ENCODE measurements at places on chromosomes 12 and 14.
A peak's percentile ranks its signal among the peaks of the same experiment; 100 is the strongest.

DNA sequence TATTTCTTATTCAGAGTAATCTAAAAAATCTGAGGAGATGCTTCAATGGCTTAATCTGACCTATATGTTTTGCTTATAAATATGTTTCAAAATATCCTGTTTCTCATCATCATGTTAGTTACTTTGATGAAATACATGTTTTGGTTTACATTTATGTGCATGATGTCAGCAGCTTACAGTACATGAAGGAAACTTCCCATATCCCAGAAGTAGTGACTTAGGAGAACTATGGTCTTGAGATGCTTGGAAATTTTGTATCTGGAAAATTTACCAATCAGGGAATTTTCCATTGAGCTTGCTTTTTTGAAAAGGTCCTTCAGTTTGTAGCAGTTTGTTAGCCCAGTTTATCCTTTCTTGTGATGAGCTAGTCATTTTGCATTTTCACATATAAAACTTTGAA is 73.3 kb downstream of the RASSF8 start:
- no peak for DNase-seq

GRCh38 chr12:70283232-70283631 is 40.0 kb downstream of the CNOT2 start:
- DNase-seq, result no peak

GRCh38 chr12:40248585-40249297 is 23.9 kb downstream of the LRRK2 start:
- DNase-seq, result no peak

GRCh38 chr12:3130057-3130830 is 53.1 kb downstream of the TSPAN9 start:
- no peak for DNase-seq

DNA sequence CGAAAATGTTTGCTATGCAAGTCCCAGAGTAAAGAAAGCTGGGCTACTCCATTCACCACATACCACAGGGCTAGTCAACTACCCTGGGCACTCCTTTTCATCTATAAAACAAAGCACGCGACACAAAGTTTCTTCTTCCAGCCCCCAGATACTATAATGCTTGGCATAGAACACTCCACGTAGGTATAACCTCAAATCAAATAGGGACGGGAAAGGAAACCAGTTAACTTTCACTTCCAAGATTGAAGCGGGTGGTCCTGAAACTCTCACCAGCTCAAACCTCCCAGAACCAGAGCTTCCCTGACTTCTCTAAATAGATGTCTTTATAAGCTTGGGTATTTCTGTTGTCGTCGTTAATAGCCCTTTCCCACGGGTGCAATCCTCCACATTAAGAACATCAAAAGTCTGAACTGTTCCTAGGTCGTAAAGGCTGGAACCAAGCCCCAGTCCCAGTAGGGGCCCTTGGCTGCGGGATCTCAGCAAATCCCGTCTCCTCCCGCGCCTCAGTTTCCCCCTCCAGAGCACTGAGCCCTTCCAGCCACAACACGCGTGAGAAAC is 647 bp downstream of the LGMN start:
- DNase-seq, result no peak

DNA sequence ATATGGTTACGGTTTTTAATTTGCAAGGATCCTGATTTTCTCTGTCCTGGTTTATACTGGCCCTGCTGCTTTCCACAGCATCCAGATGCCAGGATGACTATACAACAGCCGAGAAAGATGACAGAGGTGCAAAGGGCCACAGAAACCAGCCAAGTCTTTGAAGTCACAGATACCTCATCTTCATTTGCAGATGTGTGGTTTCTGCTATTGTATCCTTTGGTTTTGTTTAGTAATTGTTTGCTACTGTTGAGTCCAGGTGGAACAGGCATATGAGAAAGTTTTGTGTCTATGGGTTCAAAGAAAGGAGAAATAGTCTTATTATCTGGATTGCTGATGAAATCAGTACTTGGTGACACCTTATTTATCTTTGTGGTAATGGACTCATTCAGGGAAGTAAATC is 17.3 kb upstream of the KLHL42 start:
- DNase-seq, result no peak

GRCh38 chr14:100731011-100731670 is 4.4 kb downstream of the DLK1 start:
- no peak for DNase-seq

GRCh38 chr12:67439611-67440010 is 170.5 kb downstream of the CAND1 start:
- DNase-seq, result no peak

DNA sequence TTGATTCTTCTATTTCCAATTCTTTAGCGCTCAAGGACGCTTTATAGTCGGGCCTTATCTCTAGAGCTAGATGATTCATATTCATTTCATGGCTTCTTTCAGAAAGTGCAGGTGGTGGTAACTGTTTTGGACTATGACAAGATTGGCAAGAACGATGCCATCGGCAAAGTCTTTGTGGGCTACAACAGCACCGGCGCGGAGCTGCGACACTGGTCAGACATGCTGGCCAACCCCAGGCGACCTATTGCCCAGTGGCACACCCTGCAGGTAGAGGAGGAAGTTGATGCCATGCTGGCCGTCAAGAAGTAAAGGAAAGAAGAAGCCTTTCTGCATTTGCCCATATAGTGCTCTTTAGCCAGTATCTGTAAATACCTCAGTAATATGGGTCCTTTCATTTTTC is 241.9 kb downstream of the PAWR start:
- no peak for DNase-seq

DNA sequence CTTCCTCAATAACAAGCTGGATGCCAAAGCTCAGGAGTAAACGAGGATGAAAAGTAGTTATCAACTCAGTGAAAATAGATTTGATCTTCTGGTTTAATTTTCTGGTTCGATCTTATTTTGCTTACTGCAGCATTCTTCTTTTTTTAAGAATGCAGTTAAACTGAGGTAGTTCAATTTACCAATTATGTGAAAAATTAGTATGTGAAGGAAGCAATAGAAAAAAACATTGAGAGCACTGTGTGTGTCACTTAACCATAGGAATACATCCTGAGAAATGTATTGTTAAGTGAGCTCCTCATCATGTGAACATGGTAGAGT is 111.4 kb upstream of the TSPAN8 start:
- no peak for DNase-seq

GRCh38 chr12:96335270-96335669 is 65.0 kb downstream of the CDK17 start:
- no peak for DNase-seq

DNA sequence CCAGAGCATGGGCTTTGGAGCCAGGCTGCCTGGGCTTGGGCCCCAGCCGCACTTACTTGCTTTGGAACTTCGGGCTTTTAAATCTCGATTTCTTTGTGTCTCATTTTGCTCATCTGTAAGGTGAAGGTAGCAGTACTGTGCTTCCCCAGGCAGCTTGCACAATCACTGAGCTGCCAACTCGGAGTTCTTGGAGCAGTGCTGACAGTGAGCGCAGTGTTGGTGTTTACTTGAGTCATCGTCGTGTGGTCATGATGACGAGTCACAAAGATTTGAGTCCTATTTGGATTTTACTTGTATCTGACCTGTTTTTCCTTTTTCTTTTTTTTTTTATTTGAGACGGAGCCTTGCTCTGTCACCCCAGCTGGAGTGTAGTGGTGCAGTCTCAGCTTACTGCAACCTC is 31.3 kb upstream of the ATF1 start:
- DNase-seq, result no peak

GRCh38 chr14:30896435-30896834 is 22.1 kb downstream of the COCH start:
- DNase-seq, result no peak

GRCh38 chr12:115934046-115934445 is 343.4 kb downstream of the MED13L start:
- no peak for DNase-seq

GRCh38 chr12:104790296-104791125 is 167.6 kb downstream of the SLC41A2 start:
- peak; percentile 67 for DNase-seq

GRCh38 chr12:93894391-93895088 is 217.4 kb downstream of the CRADD start:
- DNase-seq, result peak; percentile 8

DNA sequence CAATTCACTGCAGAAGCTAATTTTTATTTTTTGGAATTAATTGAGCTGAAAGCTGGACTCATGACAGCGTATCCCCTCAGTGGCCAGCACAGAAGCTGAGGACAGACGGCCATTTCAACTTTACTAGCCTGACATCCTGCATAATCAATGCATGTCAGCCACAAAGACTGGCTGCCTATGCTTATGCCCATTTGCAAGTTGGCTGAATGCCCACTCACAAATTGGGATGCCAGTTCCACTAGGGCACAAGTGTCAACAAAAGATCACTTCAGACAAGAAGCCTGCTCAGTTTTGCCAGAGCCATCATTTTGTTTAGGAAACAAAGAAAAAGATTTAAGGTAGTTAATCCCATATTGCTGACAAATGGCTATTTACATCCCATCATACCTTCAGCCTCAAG is 417.6 kb downstream of the NOVA1 start:
- no peak for DNase-seq

GRCh38 chr12:96774496-96775256 is 132.4 kb upstream of the NEDD1 start:
- no peak for DNase-seq

DNA sequence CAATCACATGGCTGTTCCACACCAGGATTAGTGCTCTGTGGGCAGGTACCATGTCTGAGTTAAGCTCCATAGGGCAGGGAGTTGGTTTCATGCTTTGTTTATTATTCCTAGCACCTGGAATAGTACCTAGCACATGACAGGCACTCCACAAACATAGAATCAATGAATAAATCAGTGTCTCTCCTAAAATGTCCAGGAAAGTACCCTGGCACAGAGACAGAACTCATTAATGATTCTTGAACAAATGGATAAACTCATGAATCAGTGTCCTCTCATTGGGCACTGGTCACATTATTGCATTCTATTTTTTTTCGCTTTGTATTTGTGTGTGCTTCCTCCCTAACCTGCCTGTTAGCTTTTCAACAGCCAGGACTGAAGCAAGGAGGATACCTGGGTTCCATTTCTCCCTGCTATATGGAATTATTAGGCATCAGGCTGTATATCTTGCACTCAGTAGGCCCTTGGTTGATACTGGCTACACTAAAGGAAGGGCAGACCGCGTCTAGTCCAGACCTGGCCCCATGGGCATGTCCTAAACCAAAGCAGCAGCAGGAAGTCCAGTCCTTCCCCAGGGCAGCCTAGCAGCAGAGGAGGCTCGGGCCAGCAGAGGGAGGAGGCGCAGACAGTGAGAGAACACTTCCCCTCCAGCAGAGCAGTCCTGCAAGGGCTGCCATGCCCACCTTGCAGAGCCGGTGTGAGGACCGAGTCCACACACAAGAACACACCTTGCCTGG is 18.4 kb downstream of the HDAC7 start:
- DNase-seq, result no peak

- no peak for DNase-seq
These were observed 141.1 kb downstream of the PAWR start for GRCh38 chr12:79549531-79550271.

GRCh38 chr12:78636231-78636855 is 228.2 kb upstream of the SYT1 start:
- no peak for DNase-seq

- no peak for DNase-seq
These were observed 5.9 kb upstream of the CRIP2 start for GRCh38 chr14:105468621-105469241.

DNA sequence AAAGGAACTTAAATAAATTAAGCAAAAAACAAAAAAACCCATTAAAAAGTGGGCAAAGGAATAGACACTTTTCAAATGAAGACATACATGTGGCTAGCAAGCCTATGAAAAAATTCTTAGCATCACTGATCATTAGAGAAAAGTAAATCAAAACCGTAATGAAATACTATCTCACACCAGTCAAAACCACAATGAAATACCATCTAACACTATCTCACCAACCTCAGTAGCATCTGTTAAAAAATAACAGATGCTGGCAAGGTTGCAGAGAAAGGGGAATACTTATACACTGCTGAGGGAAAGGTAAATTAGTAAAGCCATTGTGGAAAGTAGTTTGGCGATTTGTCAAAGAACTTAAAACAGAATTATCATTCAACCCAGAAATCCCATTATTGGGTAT is 381.1 kb downstream of the FLRT2 start:
- DNase-seq, result no peak

DNA sequence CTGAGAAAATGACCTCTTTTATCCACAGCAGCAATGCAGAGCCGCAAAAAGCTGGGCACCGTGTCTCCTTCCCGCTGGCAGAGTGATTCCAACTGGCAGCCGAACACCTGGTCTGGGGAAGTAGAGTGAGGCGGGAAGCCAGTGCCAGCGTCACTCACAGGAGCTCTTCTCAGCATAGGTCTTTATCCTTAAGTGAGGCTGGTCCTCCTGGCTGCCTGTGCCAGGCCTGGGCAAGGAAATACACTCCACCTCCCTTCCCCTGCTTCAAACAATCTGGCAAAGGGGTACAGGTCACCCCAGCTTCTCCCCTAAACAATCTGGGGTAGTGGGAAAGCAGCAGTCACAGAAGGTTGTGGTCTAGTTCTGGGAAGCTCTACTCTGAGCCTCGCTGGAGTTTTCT is 4.8 kb downstream of the ARHGAP9 start:
- DNase-seq, result no peak

- no peak for DNase-seq
These were observed 243.2 kb downstream of the ADAMTS20 start for GRCh38 chr12:43308776-43309175.

GRCh38 chr12:3752741-3753486 is at the start of gene CRACR2A:
CRACR2A (minus strand) TSS chr12:3753109; CDS start chr12:3696999, 56,110 bp downstream.
- peak; percentile 86 for DNase-seq

DNA sequence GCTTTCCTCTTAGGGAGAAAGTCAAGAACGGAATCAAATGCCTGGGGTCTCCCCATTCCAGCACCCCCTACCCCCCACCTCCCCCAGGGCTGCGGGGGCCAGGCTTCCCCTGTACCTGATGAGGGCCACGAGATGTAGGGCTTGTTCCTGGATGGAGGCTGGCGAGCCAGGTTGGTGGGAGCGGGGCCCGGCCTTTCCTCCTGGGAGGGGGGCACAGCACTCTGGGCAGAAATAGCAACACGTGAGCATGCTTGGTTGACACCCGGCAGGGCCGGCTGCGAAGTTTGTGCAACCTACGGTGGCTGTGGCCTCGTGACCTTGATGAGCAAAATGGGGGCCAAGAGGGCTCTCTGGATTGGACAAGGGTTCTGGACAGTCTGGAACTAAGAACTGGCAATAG is 15.7 kb downstream of the AMN start:
- no peak for DNase-seq

DNA sequence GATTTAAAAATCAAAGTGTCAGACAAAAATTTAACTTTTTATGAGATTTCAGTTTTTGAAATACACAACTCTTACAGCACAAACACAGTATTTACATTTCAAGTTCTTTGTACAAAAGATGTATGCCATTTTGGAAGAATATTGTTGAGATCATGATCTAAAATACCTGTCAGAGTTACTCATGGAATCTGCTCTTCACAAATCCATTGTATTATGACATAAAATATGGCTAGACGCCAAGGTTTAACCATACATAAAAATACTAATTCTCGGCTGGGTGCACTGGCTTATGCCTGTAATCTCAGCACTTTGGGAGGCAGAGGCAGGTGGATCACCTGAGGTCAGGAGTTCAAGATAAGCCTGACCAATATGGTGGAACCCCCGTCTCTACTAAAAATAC is 6.2 kb upstream of the SYCP3 start:
- DNase-seq, result no peak

All from nephron progenitor cell (in vitro differentiated cells).